ENCODE measurements at places on chromosomes 16 and 17.

DNA sequence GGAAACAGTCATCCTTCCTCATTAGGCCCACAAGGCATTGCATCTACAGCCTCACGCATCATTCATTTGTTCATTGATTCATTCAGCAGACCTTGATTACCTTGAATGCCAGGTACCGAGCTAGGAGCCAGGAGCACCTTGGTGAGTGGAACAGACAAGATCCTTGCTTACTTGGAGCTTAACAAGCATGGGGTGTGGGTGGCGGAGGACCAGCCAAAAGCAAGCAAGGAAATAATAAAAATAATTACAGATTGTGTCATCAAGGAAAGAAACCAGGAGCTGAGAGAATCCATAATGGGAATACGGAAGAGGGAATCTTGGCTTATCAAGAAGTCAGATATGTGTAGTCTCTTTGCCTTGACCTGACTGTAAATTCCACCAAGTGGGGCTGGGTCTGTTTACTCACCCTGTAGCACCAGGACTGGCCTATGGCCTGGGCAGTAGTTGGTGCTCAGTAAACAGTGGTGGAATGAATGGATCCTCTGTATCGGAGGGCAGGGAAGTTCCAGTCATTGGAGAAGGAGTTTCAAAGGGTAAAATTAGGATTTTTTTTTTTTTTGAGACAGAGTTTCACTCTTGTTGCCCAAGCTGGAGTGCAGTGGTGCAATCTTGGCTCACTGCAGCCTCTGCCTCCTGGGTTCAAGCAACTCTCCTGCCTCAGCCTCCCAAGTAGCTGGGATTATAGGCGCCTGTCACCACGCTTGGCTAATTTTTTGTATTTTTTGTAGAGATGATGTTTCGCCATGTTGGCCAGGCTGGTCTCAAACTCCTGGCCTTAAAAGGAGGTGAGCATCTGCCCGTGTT, 157.7 kb downstream of the MSI2 start:
- no peaks in the 10 kb centered on the region for H3K27me3 ChIP-seq
- H3K27ac ChIP-seq = peak overlapping the region; percentile 23
- H3K36me3 ChIP-seq = peaks cover 64% of the 10 kb centered on the region
- H3K4me1 ChIP-seq = peaks cover 7% of the 10 kb centered on the region
- H3K4me3 ChIP-seq = no peak overlapping the region
- DNase-seq = no peak

- no peak overlapping the region for H3K4me3 ChIP-seq
- DNase-seq = no peak
- peaks cover 4% of the 10 kb centered on the region for H3K4me1 ChIP-seq
- H3K36me3 ChIP-seq = no peaks in the 10 kb centered on the region
- H3K27me3 ChIP-seq = no peaks in the 10 kb centered on the region
- H3K27ac ChIP-seq = no peak overlapping the region
Measured at GRCh38 chr17:2893422-2893914, 97.2 kb downstream of the RAP1GAP2 start.

- no peaks in the 10 kb centered on the region for H3K4me1 ChIP-seq
- peaks cover 90% of the 10 kb centered on the region for H3K36me3 ChIP-seq
- no peak overlapping the region for H3K4me3 ChIP-seq
- H3K27ac ChIP-seq = no peak overlapping the region
Measured at GRCh38 chr17:6589266-6589946, 33.1 kb upstream of the PITPNM3 start.

DNA sequence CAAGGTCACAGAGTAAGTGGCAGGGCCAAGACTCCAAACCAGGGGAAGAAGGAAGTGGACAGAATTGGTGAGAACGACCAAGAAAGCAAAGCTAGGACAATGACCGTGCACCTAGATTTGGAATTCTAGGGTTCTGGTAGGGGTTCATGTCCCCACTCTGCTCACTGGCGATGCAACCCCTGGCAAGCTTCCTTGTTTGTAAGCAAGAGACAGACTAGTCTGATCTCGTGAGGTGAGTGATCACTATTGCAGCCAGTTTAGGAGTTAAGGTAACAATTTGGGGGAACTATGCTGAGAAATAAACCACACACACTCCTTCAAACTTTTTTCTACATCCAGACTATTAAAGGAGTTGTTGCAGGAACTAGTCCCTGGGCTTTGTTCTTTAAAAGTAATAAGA, 48.1 kb downstream of the XPO6 start:
- H3K27ac ChIP-seq = no peak overlapping the region
- peaks cover 53% of the 10 kb centered on the region for H3K36me3 ChIP-seq
- peaks cover 5% of the 10 kb centered on the region for H3K4me1 ChIP-seq
- H3K4me3 ChIP-seq = no peak overlapping the region
- H3K27me3 ChIP-seq = no peaks in the 10 kb centered on the region
- no peak for DNase-seq

Data from common myeloid progenitor, CD34-positive (primary cell).